GM23338 (cell line): ENCODE measurements at places on chromosomes 5 and 9. TPM values are rescaled to one million over a fixed set of nuclear protein-coding genes. Genes with fewer than 3 reads are reported as not detected.

DNA sequence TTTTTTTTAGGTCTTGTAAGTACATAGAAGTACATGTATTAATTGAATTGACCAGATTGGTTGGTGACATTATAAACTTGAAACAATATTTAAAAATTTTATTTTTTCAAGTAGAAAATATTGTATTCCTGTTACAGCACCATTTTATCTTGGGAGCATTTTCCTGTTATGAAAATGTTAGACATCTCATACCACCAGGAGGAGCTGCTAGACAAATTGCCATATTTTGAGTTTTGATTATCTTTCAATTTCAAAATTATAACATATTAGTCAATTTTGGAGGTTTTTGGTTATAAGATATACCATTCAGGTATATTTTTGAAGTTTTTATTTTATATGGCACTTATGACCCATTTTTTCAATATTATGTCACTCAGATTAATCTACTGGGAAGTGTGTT is 84.4 kb downstream of the CNTLN start:
- no peak for DNase-seq

DNA sequence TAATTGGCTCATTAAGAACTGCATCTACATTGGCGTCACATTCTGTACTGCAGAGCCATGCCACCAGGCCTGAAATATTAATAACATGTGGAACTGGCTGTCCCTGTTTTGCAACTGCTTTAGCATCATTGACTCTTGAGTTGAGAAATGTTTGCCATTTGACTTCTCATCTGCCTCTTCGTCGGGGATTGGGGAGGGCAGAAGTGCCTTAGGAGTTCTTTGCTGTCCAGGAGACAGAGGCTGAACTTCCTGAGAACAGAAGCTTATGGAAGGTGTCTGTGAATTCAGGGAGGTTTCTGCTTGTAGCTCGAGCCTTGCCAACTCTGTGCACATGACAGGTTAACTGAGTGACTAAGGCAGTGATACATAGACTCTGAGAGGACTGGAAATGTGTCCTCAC is 265.0 kb downstream of the KIF4B start:
- DNase-seq, result no peak

GRCh38 chr5:39076757-39077728 is 2.8 kb upstream of the RICTOR start:
- DNase-seq, result no peak

- DNase-seq, result no peak
These were observed 34.6 kb downstream of the SGCD start for GRCh38 chr5:156361436-156362109.

DNA sequence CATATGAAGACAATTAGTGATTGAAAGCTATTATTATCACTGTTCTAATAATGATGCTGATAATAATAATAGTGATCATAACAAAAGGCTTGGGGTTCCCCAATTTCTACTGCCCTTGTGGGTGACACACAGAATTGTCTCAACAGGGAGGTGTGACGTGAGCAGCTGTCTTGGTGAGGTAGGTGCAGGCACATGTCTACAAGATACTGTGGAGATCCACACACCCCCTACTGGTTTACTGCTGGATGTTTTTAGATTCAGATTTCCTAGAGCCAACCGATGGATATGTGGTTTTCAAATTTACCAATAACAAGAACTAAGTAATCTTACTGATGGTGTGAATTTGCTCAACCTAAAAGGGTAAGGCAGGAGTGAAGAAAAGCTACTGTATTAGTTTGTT is 139.0 kb downstream of the TARS1 start:
- no peak for DNase-seq

- peak; percentile 7 for DNase-seq
These were observed 1.5 kb upstream of the RETREG1 start for GRCh38 chr5:16618138-16618897.

DNA sequence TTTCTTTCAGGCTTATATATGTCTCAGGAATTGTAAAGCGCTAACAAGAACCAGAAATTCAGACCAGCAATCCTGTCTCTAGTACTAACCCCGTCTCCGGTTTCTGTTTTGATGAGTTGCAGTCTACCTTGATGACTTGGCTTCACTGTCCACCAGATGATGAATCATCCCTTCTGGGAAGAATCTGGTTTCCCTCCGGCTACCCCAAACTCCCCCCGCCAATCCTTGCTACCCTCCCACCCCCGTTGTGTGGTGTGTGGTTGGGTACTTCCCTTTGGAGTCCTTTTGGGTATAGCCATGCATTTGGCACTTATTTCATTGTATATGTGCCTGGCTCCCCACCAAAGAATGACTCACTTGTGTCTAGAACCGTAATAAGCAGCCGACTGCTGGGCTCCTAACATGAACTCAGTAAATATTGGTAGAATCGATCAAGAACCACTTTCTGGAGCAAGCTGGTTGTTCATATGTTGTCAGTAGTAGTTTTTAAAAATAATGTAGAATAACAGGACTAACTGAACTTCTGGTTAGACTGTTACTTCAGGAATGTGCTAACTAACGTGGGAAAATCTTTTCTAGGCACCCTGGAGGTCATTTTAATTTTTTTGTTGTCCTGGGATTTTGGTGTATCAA is 8.3 kb upstream of the TGFBI start:
- DNase-seq, result no peak

GRCh38 chr9:108831496-108832178 is 24.1 kb downstream of the ACTL7B start:
- no peak for DNase-seq

ARL10 gene
- 6.7 and 7.9 TPM in 2 replicates for total RNA-seq

ZNG1A gene
- 65.5 and 70.3 TPM in 2 replicates for total RNA-seq

TSSK1B gene
- total RNA-seq, result 0.52 TPM in 1 of 2 replicates, not detected in the other

DPYSL3 gene
- 440 and 455 TPM in 2 replicates for total RNA-seq
